Activated gamma-delta T cell treated with Interleukin-2 at 50 U/mL for 16 hours (primary cell): ENCODE measurements at places on chromosomes 4 and X.

- DNase-seq: no peak
These were observed 27.8 kb downstream of the RASL11B start for GRCh38 chr4:52889778-52890520.

- no peak for DNase-seq
These were observed 988 bp upstream of the SRD5A3 start for GRCh38 chr4:55345054-55345453.

DNA sequence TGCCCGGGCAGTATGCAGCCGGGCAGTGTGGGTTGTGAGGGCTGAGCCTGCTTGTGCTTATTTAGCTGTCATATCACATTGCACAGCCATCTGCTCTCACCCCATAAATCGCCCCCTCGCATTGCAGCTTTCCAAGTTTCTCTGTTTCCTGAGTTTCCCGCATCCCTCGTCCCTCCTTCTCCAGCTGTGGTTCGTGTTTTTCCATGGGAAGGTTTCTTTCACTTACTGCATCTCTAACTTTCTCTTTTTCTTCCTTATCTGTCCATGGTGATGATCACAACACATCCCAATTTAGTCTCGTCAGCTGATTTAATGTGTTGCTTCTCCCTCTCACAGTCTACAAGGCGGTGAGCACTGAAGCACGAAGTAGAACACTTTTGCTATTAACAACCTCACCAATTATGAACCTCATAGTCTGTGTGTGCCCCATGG lies 118.1 kb downstream of the ENPP6 start:
- no peak for DNase-seq

DNA sequence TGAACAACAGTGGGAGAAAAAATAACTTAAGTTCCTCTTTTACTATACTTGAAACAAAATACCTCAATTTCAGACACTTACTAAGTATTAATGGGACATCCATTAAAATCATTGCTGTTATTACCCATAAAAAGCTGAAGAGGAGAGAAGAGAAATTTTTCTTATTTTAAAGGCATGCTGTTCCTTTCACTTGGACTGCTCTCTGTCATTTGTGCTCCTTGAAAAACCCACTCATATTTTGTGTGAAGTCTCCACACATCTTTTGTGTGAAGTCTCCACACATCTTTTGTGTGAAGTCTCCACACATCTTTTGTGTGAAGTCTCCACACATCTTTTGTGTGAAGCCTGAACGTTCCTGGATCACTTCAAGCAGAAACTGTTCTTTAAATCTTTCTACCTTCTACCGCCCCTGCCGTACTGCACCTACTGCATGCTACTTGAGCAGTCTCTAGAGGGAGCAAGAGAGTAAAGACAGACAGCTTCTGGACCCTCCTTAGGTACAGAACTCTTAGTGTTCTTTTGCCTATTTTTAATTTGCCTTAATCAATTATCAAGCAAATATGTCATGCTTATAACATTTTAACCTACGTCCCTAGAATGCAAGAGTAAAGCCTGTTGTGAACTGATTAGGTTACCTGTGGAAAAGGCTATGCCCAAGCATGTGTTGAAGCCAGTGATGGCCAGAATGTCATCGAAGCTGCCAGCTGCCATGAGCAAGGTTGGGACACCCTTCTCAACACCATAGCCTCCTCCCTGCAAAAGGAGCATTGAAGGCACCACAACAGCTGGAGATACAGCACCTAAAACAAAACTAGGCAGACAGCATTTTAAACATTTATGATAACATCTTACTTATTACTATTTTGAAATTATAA lies 27.1 kb upstream of the SLC9B1 start:
- DNase-seq: peak; percentile 35

DNA sequence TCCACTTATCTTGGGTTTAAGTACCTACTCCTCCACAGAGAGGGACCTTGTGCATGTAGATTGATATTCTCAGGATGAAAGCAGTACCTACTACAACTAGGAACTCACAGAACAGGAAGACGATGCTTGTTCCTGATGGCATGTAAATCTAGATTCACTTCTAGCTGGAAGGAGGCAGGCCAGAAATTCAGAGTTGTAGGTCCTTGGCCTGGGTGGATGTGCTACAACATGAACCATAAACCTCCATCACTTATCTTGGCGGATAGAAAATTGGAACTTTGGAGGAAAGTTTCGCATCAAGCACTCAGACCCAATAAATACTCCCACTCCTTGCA lies 9.3 kb upstream of the SMIM20 start:
- no peak for DNase-seq

DNA sequence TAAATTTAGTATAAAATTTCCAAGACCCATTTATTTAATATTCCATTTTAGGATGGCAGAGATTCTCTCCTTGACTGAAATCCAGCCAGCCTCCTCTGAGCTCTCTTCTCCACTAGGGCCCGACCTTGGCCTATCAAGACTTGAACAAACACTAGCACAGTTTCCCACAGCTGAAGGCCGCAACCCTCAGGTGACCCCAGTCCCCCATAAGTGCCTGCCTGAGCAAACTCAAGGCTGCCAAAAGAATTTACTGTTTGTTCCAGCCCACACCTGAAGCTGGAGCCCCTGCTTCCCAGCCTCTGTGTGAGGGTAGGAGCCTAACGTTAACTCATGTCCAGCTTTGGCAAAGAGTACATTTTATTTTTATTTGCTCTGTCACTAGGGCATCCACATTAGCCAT lies 629.0 kb upstream of the ZFP42 start:
- no peak for DNase-seq

GRCh38 chr4:76251441-76252270 lies at the start of gene FAM47E:
FAM47E (plus strand) TSS chr4:76251721; CDS start chr4:76251747, 26 bp downstream.
- peak; percentile 12 for DNase-seq

GRCh38 chr4:162935214-162935613 lies 231.5 kb downstream of the NAF1 start:
- DNase-seq: no peak

DNA sequence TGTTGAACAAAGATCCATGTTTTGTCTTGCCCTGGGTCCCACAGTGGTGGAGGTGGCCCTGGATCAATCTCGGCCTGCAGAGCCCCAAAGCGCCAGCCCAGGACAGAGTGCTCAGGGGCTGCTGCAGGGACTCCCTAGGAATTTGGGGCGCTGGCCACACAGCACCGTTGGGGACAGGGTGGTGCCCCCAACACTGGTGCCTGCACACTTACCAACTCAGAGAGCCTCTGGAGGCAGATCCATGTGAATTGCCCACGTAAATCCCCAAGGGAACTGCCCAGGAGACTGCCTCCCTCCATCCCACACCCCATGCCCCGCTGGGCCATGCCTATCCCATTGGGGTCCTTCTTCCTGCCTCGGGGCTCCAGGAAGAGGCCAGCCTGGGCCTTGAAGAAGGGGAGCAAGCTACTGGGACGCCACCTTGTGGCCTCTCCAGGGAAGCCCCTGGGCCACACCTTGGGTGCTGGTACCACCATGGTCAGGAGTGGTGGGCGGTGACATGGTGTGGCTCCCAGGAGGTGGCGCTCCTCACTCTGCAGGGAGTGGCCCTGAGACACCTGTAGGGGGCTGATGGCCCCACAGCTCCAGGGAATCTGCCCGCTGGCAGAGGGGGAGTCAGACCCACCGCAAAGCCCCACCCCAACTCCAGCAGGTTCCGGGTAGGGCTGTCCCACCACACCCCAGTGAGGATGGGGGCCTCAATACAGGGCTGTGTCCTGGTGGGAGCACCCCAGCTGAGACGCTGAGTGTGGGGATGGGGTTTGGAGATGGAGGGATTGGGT lies 22.8 kb downstream of the CFAP99 start:
- peak; percentile 64 for DNase-seq

DNA sequence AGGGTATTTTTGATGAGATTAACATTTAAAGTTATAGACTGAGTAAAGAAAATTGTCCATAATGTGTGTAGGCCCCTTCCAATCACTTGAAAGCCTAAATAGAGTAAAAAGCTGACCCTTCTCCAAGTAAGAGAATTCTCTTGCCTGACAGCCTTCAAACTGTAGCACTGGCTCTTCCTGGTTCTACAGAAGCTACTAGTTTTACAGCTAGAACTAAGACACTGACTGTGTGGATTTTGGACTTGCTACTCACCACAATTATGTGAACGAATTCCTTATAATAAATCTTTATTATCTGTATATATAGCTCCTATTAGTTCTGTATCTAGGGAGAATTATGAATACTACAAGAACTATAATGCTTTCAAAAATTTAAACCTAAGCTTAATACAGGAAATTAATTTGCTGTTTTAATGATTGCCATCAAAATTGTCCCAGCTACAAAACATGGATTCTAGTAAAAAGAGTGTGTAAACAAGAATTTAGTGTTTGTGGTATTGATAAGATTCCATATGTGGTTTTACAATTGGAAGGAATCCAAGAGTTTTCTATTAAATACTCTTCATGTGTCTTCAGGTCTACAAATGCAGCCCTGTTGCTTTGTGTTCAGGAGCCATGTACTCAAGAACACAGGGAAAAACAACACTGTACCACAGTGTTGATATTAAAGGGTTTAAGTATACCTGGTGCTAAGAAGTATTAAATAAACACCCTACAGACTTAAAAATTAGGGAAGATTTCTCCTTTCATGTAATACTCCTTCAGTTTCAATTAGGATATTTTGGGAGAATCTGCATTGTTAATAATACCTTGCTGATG lies 366.5 kb downstream of the CXXC4 start:
- DNase-seq: no peak

- no peak for DNase-seq
These were observed 102.7 kb upstream of the DHX15 start for GRCh38 chr4:24686866-24687692.

GRCh38 chrX:28884823-28885222 lies 297.6 kb downstream of the IL1RAPL1 start:
- DNase-seq: no peak

DNA sequence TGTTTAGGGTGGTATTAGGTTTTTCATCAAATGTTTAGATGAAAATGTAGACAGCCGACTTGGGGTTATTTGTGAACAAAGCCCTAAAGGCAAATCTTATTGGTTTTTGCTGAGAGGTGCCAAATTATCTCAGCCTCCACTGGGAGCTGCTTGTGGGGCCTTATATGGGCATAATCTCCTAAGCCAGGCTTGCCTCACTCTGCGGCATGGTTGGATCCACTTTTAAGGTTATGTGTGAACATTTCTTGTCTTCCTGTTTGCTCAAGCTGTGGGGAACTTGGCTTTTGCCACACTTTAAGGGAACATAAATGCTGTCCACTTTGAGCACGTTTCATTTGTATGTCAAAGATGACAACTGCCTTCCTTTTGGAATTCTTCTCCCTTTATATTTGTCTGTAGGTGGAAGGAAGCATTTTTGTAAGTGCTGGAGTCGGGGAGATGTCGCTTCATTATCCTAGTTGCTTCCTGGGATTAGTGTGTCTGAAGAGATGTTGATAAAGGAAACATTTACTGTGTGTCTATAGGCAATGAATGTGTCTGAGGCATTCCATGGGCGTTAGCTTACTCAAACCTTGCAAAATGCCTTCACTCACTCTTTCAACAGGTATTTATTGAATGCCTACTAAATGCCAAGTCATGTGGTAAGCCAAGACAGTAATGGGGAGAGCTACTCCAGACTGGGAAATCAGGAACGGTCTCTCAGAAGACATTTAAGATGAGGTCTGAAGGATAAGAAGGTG lies 78.3 kb downstream of the SLC9A6 start:
- DNase-seq: no peak

DNA sequence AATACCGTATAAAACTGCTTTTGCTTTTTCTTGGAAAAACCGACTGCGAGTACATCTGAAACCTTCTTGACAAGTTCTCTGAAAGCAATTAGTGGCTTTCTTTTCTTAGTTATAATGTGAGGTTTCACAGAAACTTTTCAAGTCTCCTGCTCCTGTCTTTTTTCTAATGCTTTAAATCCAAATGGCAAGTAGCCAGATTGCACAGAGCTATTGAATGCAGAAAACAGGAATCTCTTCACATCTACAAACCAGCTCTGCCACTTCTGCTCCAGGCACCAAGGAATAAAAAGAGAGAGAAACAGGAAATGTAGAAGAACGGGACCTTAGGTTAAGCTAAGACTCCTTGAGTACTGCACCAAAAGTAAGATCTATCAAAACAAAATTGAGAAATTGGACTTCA lies 267.3 kb upstream of the TET2 start:
- no peak for DNase-seq

DNA sequence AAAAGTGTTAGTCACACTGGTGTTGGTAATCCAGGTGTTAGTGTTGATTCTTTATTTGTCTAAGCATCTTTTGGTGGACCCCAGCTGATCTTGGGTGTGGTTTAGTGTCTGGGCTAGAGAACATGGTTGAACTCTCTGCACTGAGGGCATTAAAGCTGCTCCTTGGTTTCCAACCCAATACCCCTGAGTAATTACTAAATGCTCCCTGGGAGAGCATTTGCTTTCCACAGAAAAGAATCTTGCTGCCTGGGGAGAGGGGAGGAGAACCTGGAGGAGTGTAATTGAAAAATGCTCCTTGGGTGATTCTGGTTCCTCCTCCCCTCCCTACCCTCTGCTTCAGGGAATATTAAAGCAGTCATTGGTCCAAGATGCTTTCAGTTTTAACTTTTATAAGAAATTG lies 3.1 kb downstream of the GUCY1B1 start:
- DNase-seq: no peak

GRCh38 chr4:57110640-57111511 lies 691 bp upstream of the IGFBP7 start:
- DNase-seq: no peak

- no peak for DNase-seq
These were observed 1072.0 kb upstream of the INTU start for GRCh38 chr4:126560794-126561193.

- no peak for DNase-seq
These were observed 102.2 kb upstream of the NKX1-1 start for GRCh38 chr4:1508161-1509160.

- DNase-seq: no peak
These were observed at the start of gene ANXA3 for GRCh38 chr4:78551420-78552351. ANXA3 (plus strand) TSS chr4:78551770; CDS start chr4:78554474, 2,704 bp downstream.

GRCh38 chr4:40607221-40607620 lies 22.4 kb downstream of the RBM47 start:
- DNase-seq: no peak

GRCh38 chr4:2646396-2647149 lies 109.6 kb downstream of the TNIP2 start:
- DNase-seq: no peak

DNA sequence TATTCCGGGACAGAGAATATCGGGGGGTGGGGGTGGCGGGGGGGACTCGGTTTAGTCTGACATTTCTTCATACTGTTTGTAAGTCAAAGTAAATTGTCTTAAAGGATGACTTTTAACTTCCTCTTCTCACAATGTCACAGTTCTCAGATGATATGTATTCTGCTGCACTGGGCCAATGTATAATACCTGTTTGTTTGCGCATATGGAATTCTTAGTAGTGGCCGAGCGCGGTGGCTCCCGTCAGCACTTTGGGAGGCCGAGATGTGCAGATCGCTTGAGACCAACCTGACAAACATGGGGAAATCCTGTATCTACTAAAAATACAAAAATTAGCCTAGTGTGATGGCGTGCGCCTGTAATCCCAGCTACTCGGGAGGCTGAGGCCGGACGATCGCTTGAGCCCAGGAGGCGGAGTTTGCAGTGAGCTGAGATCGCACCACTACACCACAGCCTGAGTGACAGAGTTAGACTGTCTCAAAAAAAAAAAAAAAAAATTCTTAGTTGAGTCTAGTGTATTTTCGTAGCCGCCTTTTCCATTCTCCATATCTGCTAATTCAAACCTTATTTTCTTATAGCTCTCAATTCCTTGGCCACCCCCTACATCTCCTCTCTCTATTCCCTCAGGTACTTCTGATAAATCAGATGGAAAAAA lies 851 bp downstream of the POLR2B start:
- peak; percentile 34 for DNase-seq

GRCh38 chr4:155877971-155878370 lies 11.9 kb upstream of the ASIC5 start:
- no peak for DNase-seq

GRCh38 chr4:72374159-72374558 lies 194.9 kb downstream of the ADAMTS3 start:
- no peak for DNase-seq

- DNase-seq: no peak
These were observed 267.2 kb upstream of the SLC7A11 start for GRCh38 chr4:138509346-138509745.
